Amygdala (tissue), 56 donors: ENCODE measurements at places on chromosomes 11 and 22.
A peak's percentile ranks its signal among the peaks of the same experiment; 100 is the strongest.

- no peak for DNase-seq
Measured at GRCh38 chr11:15471895-15472799, 357.4 kb downstream of the INSC start.

DNA sequence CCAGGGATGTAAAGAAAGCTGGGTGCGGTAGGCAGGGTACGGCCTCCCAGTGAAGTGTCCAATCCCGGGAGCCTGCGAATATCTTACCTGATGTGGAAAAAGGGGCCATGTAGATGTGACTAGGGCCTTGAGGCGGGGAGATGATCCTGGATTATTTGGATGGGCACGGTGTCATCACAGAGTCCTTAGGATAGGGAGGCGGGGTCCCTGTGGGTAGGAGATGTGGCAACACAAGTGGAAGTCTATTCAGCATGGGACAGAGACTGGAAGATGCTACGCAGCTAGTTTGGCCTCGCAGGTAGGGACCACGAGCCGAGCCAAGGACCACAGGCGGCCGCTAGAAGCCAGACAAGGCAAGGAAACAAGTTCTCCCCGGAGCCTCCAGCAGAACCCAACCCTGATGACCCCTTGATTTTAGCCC, 46.4 kb upstream of the SHANK2 start:
- no peak for DNase-seq

DNA sequence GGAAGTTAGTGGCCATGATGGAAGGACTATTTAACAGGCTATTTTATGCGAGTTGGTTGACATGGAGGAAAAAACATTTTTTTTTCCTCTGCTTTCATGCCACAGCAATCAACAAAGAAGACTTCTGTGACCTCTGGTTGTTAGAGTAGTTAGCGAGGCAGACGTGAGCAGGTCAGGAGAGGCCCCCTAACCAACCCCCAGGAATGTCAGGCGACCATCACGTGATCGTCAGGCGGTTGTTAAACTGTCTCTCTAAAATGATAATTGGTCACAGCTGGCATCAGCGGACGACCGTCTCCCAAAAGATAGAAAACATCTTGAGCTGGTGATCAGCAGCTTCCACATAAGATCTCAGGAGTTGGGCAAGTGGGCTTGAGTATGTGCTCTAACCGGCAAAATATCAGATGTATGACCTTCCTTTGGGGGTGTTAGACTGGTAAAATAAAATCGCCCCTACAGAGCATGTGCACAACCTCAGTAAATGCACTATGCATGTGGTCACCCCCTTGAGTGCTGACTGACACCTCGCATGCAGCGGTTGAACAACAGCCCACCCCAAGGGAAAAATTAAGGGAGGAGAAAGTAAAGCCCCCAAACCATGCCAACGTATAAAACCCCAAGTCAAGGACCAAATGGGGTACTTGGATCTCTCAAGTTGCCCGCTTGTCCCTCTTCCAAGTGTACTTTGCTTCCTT, 20.9 kb upstream of the NARS2 start:
- no peak for DNase-seq

DNA sequence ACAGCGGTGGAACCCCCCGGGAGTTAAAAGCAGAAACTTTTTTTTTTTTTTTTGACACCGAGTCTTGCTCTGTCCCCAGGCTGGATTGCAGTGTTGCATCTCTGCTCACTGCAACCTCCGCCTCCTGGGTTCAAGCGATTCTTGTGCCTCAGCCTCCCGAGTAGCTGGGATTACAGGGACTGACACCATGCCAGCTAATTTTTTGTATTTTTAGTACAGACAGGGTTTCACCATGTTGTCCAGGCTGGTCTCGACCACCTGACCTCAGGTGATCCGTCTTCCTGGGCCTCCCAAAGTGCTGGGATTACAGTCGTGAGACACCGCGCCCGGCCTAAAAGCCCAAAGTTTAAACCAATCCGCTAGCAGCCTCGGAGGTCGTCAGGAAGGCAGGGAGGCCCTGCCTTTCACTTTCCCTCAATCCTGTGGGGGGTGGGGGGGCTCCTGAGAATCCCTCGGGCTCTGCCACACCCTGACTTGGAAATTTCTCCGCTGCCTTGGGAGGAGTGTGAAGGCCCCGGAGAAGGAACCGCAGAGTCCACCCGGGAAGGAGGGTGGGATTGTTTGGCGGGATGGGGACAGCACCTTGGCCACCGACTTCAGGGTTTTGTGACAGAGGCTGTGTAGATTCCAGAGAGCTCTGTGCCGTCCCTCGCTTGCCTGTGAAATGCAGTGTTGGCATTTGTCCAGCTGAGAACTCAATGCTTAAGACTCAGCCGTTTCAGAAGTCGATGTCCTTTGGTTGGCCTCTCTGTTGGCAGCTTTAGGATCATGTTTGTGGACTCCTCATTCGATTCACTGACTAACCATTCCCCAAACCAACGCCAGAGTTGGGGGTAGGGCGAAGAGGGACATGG, 1.0 kb downstream of the ARHGAP8 start:
- DNase-seq, result no peak

GRCh38 chr22:27175021-27175838, 517.8 kb downstream of the MIAT start:
- no peak for DNase-seq

GRCh38 chr11:131543389-131544025, 173.1 kb downstream of the NTM start:
- no peak for DNase-seq

DNA sequence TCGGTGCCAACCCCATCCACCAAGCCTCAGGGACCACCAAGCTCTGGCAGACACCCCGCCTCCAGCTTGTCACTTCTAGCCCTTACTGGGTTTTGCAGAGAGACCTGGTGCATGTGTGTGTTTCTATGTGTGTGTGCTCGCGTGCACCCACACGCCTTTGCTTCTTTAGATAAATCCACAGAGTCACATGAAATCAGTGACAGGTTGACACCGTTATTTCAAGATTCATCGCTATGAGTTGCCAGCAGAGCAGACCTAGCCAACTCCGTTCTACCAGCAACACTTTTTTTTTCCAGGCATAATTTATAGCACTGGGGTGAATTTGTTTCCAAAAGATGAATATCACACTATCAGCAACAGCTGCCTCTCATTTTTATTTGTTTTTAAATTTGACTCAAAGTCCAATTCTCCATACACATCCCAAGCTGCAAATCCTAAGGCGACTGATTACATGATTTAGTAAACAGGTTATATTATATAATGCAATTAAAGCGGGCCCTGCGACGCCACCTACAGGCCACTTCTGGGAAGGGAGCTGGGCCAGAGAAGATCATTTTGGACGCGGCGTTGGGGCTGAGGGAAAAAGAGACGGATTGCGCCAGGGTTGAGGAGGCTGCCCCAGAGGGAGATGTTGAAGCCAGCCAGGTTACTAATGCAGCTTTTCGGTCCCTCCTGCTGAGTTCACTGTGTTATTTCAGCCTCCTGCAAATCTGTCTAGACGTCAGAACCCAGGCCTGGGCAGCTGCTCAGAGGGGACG, 150.5 kb downstream of the FEZ1 start:
- DNase-seq, result peak; percentile 57

DNA sequence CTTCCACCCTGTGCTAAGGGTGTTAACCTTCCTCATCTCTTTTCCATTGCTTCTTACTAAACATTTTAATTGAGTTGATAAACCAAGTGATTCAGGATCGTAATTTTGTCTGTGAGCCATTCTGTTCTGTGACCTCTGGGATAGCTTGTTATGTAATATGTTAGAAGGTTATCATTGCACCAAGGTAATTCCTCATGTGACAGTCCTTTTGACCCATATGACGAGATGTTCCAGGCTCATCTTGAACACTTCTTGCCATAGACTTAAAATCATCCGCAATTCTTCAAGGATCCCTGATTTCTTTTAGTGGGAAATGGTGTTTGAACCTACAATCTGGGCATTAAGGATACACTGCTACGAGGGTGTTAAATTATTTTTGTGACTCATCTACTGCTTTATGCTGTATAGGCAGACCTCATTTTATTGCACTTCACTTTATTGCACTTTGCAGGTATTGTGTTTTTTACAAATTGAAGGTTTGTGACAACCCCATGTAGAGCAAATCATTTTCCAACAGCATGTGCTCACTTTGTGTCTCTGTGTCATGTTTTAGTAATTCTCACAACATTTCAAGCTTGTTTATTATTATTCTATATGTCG, 19.0 kb upstream of the MPZL2 start:
- DNase-seq, result no peak

DNA sequence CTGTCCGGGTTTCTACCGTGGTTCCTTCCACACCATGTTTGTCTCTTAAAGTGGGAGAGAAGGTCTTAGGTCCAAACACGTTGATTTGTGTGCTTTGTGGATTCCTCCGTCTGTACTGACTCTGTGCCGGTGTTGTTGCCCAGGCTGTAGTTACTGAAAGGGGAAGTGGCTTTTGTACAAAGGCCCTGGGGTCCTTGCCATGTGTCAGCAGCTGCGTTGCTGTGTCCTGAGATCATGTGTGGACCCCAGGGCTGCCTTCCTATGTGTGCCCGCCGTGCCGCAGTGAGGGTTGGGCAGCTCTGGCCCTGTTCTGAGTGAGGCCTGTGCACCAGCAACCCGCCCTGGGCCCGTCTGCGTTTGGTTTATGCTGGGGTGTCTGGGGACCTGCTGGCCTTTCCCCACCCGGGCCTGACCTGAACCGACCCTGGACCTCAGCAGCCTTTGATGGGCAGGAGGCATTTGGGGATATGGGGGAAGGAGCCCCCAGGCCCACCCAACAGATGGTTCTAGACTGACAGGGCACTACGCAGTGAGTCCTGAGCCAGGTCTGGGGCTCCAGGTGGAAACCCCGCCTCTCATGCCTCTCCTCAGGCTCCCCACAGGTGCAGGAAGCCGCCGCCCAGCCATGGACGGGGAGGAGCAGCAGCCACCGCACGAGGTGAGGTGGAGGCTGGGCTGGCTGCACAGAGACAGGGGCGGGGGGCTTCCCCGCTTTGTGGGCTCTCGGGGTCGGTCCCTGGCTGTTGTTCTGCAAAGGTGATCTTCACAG, 6.9 kb downstream of the TRABD start:
- DNase-seq, result no peak

- no peak for DNase-seq
Measured at GRCh38 chr11:75930534-75930933, 115.5 kb downstream of the UVRAG start.

- DNase-seq, result no peak
Measured at GRCh38 chr11:10483584-10483983, 28.5 kb downstream of the AMPD3 start.

GRCh38 chr11:65852508-65853245, 5.3 kb downstream of the CFL1 start:
- DNase-seq, result no peak

- DNase-seq, result no peak
Measured at GRCh38 chr11:71120471-71120896, 131.9 kb downstream of the SHANK2 start.

DNA sequence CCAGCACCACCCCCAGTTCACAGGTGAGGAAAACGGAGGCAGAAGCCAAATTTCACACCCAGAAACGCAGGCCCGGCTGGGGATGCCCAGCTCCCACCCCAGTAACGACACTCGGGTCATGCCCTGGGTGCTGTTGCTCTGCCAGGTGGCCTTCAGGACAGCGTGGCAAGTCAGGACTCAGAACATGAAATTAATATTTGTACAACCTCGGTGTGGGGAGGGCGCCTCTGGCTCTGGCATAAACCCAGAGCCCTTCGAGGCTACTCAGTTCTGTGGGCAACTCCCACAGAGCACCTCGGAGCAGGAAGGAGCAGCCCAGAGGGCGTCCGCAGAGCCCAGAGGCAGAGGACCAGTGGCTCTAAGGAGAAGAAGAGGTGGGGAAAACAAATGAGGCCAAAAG, 71.6 kb downstream of the CELSR1 start:
- no peak for DNase-seq

DNA sequence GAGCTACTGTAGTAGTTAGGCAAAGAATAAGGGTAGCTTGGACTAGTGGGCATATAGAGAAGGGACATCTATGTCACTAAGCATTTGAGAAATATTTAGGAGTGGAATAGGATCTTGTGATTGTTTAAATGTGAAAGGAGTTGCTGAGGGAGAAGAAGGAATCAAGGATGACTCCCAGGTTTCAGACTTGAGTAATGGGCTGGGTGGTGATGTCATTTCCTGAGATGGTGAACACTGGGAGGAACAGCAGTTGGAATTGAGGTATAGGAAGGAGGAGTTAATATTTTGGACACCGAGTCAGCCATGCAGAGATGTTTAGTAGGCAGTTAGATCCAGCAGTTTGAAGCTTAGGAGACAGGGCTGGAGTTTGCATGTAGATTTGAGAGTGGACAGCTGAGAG, 40.1 kb downstream of the REXO2 start:
- no peak for DNase-seq

- DNase-seq, result no peak
Measured at GRCh38 chr11:16883174-16883573, 131.0 kb downstream of the PLEKHA7 start.

- DNase-seq, result no peak
Measured at GRCh38 chr11:75939992-75940391, 125.0 kb downstream of the UVRAG start.

GRCh38 chr22:38753948-38754750, 1.6 kb downstream of the SUN2 start:
- DNase-seq, result no peak

DNA sequence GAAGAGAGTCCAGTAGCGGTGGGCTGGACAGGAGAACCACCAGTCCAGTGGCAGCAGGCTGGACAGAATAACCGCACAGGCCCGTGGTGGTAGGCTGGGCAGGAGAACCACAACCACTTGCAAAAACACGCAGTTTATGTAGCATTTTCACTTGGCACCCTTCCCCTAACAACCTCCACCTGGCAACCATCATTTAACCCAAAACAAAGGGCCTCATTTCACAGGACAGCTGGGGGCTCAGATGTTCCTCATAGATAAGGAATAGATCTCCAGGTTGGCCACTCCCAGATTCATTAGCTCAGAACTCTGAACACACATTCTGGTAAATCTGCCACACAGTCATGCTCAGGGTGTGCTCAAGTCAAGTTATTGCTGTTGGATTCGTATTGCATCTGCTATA, 41.2 kb downstream of the SYTL2 start:
- DNase-seq, result no peak

DNA sequence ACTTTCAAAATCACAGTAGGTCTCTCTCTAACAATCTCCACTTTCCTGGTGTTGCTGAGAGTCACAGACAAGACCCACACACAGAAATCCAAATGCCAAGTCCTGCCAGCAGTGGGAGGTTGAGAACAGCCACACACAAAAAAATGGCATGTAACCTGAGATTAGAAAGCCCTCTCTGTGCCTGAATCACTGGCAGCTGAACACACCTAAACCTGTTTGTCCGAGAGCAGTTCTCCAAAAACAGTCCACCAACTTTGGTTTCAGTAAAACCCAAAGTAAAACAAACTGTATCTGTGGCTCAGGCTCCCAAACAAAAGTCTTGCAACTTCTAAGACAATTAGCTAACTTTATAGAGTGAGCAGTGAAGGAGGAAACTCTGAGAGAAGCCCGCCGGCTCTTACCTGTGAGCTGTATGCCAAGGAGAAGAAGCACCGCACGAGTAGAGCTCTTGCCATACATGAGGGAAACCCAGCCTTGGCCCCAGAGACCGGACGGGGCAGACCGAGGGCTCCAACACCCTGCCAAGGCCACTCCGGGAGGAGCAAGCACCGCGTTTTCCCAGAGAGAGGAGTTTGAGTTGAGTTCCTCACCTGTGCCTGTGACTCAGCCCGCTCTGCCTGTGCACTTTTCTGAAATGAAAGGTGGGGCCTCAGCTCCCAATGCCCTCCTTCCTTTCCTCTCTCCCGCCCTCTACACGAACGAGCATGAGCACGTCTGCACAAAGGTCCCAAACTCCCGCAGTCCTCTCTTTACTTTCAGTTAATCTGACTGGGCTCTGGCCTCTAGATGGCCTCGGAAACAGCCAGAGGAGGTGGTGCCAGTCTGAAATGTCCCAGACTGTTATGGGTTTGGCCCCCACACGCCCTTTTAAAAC, at the start of gene MPZL2:
Gene MPZL2 (minus strand): TSS at position 603 of the 874 bp plus-strand sequence. CDS start 144 bp downstream, at position 459.
- DNase-seq, result no peak
